Activated CD4-positive, alpha-beta T cell treated with anti-CD3 and anti-CD28 coated beads, Interleukin-2, amount 50 U/mL, for 4 hours (primary cell): ENCODE measurements at places on chromosomes 3 and 15.

DNA sequence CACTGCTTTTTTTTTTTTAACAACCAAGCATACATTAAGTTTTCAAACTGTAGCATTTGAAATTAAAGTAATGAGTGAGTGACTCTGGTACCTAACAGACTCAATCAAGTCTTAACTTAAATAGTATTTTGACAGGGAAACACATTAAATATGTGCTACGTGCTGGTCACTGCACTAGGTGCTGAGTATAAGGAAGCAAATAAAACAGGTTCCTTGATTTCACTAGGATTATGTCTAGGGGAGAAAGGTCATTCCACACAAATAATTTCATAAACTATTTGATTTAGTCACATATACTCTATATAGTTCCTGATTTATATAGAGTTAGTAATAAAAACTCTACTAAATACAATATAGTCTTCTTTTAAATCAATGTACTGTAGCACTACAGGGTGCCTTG, 89.4 kb downstream of the SUCLG2 start:
- DNase-seq = no peak

DNA sequence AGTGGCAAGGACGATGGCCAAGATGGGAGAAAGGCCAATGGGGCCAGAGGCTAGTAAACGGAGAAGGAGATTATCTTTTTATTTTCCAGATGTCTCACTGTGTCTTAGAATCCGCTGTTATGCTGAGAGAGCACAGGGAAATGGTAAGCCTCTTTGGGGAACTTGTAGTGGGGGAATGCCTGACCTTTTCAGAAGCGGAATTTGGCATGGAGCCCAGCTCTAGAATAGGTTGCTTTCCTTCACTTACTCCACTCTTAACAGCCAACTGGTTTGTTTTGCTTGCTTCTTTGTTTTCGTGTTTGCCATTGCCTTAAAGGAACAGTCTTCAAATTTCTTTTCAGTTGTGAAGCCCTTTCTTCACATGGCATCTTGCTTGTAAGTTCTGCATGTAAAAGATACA, 316.2 kb upstream of the THRB start:
- DNase-seq = no peak

- no peak for DNase-seq
These were observed 135.1 kb downstream of the TBL1XR1 start for GRCh38 chr3:177062052-177062732.

DNA sequence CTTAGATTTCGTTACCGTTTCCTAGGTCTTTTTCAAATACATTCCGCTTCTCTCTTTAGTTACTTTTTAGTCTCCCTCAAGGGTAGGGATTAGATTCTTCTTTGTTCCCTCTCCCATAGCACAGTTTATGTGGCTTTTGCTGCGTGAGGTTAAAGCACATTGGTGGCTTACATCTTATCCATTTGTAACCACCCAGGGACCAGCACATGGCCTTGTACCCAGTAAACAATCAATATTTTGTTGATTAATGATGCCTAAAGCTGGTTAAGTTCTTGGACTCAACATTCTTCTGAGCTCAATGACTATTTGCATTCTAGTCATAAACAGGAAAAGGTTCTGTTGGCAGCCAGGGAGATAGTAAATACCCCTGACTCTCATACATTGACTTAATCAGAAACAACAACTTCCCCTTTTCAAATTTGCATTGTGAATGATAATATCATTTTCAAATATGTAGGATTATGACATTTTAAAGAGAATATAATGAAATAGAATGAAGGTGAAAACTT, 60.2 kb downstream of the CACNA1D start:
- no peak for DNase-seq

- DNase-seq = no peak
These were observed 44.9 kb upstream of the ZNF385D start for GRCh38 chr3:21795921-21796320.

- DNase-seq = no peak
These were observed 8.0 kb downstream of the GABRR3 start for GRCh38 chr3:98027085-98027446.

GRCh38 chr3:67468511-67468910, 185.9 kb downstream of the SUCLG2 start:
- DNase-seq = no peak

DNA sequence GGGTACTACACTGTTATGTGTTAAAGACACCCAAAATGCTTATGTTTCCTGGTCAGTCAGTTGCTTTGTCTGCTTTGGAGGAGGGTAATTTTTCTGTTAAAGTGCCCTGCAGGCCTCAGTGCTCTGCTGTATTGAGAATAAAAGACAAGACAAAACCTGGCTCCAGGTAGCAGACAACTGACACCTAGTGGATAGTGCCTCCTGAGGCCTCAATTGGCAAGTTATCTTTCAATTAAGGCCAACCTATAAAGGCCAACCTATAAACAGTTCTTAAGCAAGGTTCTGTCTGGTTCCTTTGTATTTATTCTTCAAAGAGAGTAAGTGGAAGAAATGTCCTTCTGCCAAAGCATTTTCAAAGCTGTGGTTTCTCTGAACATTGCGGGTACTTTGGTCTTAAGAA, 773.8 kb downstream of the MECOM start:
- DNase-seq = no peak

GRCh38 chr15:40365624-40366456, 7.8 kb downstream of the DISP2 start:
- no peak for DNase-seq

GRCh38 chr3:150515210-150515609, 31.1 kb downstream of the SERP1 start:
- DNase-seq = no peak

DNA sequence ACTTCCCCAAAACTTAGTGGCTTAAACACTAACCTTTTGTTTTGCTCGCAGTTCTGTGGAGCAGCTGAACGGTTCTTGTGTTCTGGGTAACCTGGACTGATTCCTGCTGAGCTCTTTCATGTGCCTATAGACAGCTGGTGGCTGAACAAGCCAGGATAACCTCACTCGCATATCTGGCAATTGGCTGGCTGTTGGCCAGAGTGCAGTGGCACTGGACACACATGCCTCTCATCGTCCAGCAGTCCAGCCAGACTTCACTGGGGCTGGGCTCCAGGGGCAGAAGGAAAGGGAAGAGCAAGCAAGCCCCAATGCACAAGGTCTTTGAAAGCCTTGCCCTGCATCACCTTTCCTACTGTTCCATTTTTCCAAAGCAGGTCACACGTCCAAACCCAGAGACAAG, 53.6 kb upstream of the GATA2 start:
- DNase-seq = no peak

GRCh38 chr3:172034786-172035685, 4.3 kb upstream of the FNDC3B start:
- DNase-seq = no peak

- DNase-seq = no peak
These were observed 17.0 kb downstream of the PEAK1 start for GRCh38 chr15:77402740-77403379.
